ENCODE measurements at places on chromosomes 2 and 18.

DNA sequence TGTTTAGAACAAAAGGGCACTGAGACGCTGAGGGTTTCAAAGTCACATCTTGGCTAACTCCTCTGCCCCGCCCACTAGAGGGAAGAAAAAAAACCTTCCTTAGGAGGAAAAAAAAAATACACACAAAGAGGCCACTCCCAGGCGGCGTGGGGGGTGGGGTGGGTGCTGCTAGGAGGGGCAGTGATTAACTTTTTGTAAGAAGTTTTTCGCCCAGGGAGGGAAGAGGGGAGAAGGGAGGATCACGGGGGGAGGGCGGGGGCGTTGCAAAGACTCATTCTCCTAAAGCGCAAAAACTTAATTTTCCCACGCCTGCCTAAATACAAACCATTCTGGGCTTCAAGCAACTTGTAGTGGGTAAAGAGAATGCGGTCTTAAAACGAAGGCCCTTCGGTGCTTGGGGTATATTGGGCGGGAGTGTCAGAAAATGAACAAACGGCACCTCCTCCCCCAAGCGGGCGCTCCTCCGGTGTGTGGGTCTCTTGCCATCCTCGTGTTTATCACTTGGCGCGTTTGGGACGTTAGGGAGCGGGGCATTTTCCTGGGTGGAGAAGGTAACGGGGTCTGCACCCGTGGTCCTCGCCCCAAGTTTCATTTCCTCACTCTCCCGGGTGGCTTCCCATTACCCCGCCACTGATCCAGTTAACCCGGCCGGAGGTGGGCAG is 1.7 kb downstream of the CXCR4 start:
- peak; percentile 80 for DNase-seq

- DNase-seq = no peak
Observed at GRCh38 chr2:46339200-46339599, 42.0 kb downstream of the EPAS1 start.

DNA sequence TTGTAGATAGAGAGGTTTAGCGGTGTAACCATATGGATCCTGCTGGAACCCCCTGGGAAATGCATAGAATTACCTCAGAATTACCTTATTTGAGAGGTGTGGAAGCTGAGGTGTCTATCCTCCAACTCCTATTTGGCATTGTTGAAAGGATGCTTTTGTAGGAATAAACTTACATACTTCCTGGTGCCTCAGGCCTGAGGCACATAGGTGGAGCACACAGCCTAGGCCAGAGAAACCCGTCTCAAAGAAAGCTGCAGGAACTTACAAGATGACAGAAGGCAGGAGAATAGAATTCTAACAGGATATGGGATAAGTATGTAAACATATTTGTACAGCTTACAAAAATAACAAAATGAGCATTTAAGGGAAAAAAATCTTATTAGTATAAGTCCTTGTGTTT is 1507.2 kb upstream of the ZEB2 start:
- no peak for DNase-seq

DNA sequence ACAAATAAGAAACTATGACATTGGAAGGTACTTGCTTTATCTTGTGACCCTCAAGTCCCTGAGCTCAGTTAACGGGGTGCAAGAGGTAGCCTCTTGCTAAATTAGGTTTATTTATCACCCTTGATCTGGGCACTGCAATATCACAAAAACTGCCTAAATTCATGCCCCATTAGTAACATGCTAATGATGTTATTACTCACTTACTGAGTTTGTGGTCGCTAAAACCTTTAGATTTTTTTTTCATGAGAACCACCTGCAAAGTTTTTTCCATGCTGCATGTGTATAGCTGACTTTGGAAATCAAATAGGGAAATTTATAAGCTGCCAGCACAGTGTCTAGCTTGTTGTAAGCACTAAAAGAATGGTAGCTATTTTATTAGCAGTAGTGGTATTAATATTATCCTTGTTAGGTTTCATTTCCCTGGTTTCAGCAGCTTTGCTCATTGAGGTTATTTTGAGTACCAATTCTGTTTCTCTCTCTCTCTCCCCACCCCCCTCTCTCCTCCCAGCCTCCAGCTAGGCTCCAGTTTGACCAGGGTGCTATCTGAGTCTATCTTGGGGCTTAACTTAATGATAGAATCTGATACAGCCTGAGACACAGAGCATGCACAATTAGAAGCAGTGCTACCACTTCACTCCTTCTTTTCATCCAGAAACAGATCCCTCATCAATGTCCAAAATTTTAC is 88.7 kb upstream of the ATP8B1 start:
- DNase-seq = no peak

DNA sequence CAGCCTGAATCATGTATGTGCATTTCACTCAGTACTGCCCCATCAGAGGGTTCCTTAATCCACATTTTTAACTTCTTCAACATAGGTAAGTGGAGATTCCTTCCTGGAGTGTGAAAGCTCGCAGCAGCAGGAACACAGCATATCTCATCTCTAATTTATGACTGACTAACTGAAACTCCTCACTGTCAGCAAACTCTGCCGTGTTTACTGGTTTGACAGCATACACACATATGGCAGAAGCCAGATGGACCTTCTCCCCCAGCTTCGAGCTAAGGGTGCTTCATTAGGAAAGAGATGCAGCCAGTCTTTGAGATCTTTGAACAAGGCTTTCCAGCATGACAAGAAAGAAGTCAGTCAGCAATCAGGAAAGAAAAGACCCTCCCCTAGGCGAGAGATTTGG is 200.3 kb upstream of the ACVR2A start:
- no peak for DNase-seq

- no peak for DNase-seq
Observed at GRCh38 chr2:46943881-46944798, 28.5 kb upstream of the MCFD2 start.

- no peak for DNase-seq
Observed at GRCh38 chr2:151905963-151906632, 77.9 kb upstream of the ARL5A start.

GRCh38 chr2:160534996-160535395 is 41.4 kb upstream of the RBMS1 start:
- no peak for DNase-seq

GRCh38 chr2:15163326-15163725 is 397.8 kb downstream of the NBAS start:
- no peak for DNase-seq

GRCh38 chr18:23114171-23114881 is 21.0 kb upstream of the CABLES1 start:
- DNase-seq = no peak

DNA sequence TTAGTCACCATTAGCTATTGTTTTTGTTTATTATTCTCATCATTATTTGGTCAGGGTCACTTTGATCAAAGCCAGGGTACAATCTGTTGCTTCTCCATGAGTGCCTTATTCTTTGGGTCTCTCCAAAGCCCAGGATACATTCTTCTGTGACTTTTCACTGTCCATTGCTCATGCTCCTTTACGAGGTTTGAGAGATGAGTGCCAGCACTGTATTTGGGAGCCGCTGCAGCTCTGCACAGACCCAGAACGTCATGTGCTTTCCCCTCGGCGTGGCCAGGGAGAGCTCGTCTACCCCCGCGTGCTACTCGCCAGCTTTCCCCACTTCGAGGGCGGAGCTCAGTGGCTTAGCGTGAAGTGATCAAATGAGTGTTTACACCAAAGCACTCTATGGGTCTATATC is 123.7 kb downstream of the COL6A3 start:
- DNase-seq = no peak

GRCh38 chr18:26407736-26408601 is 140.4 kb downstream of the KCTD1 start:
- no peak for DNase-seq

DNA sequence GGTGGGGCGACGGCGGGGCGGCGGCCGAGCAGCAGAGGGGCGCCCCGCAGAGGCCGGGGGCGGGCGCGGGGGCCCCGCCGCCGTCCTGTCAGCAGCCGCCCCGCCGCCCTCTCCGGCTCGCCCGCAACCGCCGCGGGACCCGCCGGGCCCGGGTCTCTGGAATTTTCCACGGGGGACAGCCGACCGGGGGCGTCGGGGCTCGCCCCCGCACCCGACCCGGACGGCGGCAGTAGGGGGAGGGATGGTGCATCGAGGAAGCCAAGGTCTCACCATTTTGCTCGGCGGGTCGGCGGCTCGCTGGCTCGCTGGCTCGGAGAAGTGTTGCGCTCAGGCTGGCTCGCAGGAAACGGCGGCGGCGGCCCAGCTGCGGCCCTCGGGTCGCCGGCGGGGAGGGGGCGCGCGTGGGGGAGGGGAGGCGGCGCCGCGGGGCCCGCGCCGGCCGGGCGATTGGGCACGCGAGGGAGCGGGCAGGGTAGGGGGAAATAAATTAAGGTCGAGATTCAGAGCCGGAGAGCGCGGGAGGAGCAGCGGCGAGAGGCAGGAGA is 405 bp downstream of the PPP3R1 start:
- DNase-seq = no peak

GRCh38 chr2:160472839-160473251 is 20.8 kb downstream of the RBMS1 start:
- DNase-seq = no peak

DNA sequence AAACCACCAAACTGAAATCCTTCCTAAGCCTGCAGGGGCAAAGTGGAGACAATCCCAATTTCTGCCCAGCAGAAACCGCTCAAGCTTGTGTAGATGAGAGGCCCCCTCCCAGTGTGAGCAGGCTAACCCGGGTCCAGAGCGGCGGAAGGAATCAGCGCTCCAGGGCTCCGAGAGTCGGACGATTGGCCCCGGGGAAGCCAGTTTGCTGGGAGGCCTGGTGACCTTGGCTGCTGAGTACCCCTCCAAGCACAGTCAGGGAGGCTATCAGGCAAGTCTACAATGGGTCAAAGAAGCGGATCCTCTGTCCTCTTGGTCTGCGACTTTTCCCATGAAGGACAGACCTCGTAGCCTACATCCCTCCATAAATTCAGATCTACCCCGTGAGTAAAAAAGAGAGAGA is 16.8 kb upstream of the EN1 start:
- DNase-seq = no peak

- no peak for DNase-seq
Observed at GRCh38 chr18:59040770-59041148, 98.9 kb upstream of the SEC11C start.

DNA sequence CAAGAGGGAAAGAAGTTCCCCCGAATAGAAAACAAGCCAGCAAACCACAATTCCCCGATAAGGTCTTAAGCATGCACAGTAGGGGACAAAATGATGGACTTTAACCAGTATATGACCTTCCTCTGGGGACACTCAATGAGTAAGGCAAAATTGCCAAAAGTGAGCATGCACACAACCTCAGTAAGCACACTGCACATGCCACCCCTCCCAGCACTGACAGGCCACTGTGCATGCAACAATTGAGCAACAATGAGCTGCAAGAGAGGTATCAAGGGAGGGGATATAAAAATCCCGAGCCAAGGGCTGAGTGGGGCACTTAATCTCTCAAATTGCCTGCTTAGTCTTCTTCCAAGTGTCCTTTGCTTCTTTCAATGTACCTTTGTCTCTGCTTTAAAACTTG is 935.8 kb upstream of the SLC39A10 start:
- no peak for DNase-seq

DNA sequence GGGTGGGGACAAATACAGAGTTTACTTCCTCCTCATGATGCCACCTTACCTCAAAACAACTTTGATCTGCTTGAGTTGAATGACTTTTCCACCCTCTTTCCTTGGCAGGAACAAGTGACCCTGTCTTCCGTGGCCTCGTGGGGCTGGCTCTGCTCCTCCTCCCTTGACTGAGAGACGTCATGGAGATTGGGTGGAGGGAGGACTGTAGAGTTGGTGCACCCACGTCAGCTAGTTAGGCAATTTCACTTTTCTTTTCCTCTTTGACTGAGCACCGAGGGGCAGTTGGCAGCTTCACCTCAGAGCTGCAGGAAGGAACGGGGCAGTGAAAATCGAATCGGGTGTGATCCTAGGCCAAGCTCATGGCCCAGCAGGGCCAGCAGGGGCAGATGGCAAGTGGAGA is at the start of gene SP140:
SP140 (plus strand) TSS at position 251 of the 400 bp plus-strand sequence; CDS start at position 360, 109 bp downstream.
- peak; percentile 81 for DNase-seq

DNA sequence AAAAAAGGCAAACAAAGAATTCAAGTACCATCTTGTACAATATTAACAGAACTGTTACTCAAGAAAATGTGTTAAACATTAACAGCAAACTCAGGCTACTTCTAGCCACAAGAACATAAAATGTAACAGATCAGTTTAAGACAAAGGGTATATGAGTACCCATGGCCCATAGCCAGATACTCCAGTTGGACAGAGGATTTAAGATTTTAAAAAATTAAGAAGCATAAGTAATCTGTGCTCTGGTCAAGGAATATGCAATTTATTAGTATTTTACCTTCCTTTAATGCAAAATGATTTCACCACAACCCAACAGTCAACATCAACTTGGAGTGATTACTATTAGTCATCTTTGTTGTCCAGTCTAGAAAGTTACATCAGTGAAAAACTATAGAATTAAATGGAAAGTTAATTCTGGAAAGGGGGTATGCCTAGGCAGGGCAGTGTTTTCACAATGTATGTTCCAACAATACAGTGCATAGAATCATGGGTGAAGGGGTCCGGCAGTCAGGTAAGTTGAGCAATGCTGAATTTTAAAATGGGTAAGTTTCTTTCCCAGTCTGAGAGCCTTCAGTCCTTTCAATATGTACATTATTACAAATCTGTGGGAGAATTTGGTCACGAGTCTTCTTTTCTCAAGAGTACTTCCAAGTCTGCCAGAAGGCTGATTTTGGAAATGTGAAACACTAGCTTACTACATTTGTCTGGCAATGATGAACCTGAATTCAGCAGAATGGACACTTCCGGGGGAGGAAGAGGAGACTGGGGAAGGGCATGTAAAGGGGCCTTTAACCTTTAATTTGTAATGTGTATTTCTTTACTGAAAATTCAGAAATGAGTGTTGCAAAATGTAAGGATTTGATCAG is 34.5 kb downstream of the SFT2D3 start:
- no peak for DNase-seq

- DNase-seq = no peak
Observed at GRCh38 chr2:102932501-102932900, 170.7 kb downstream of the TMEM182 start.

- peak; percentile 30 for DNase-seq
Observed at GRCh38 chr18:495017-495416, 5.5 kb downstream of the COLEC12 start.

- no peak for DNase-seq
Observed at GRCh38 chr2:158664987-158665386, 130.1 kb upstream of the DAPL1 start.

DNA sequence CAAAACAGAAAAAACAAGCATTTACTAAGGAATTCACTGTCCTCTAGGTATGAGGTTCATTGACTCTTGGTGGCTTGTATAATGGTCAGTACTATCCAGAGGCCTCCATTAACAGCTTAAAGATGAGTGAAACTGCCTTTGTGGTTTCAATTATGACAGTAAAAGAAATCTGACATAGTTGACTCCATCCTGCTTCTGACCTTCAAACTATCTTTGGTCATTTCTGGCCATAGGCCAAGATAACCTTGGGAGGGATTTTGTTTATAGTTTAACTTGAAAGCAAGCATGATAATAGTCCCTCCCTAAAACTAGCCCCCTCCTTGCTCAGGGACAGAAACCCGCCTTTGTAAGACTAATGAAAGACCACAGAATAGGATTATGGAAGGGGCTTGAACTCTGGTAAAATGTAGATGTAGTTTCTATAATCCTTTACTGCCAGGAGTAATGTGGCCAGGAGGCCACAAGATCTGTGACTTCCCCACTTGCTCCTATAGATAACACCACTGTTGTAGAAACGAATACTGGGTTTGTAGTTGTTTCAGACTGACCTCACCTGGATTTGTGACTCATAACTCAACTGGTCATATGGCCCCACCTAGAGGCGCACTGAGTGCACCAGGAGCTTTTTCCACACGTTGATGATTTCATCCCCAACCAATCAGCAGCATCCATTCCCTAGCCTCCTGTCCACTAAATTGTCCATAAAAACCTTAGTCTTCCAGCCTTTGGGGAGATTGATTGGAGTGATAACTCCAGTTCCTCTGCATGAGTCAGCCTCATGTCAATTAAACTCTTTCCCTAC is 8.6 kb upstream of the PLEKHM3 start:
- no peak for DNase-seq

Data from CD14-positive monocyte (primary cell).